ENCODE measurements at places on chromosomes 4 and X. TPM values are rescaled to one million over a fixed set of nuclear protein-coding genes. Genes with fewer than 3 reads are reported as not detected.

- DNase-seq = no peak
These were observed 291.3 kb downstream of the GALNTL6 start for GRCh38 chr4:172104539-172104938.

- no peak for DNase-seq
These were observed 10.2 kb upstream of the STBD1 start for GRCh38 chr4:76296286-76296820.

DNA sequence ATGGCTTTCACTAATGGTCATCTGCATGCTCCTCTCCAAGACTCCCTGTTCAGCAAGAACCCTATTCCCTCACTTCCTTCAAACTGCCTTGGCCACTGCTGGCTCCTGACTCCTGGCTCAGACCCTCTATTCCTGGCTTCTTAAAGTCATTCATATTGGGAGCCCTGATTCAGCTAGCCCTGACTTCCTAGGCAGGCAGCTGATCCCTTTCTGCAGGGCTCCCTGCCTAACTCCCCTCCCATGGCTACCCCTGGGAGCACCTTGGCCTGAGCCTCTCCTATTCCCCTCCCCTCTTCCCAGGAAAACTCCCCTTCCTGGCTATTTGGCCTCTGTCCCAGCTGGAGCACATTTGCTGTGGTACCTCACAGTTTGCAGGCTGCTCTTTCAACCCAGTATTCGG lies 154.9 kb upstream of the PJA1 start:
- peak; percentile 26 for DNase-seq

DNA sequence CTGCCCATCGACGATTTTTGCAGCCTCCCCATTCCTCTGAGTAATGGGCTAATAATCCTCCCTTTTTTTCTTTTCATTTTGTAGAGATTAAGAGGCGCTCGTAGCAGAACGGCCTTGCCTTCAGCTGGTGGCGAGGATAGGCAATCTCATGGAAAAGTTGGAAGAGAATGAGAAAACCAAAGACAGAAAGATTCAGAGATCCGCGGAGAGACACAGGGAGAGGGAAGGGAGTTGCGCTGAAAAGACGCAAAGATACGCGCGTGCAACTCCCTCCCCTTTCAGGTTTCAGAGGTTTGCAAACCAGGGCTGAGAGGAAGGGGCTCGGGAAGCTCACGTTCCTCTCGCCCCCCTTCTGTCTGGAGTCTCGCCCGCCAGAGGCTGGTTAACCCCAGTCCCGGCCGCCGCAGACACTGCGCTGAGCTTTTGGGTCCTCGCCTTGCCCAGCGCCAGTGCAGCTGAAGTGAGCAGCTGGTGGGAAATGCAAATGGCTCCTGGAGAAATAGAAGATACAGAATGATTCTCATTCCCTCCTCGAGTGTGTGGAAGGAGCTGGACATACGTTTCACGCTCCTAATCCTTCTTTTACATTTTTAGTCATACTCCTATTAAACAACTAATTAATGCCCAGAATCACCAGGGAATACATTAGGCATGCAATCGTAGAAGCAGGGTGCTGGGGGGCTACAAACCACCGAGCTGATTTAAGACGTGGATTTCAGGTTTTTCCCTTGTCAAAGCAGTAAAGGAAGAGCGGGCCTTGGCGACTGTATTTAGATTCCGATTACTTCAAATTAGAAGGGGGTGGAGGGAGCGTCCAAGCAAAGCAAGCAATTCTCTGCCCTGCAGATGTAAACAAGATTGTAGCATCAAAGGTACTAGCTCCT lies 16.6 kb upstream of the PITX2 start:
- DNase-seq = no peak

DNA sequence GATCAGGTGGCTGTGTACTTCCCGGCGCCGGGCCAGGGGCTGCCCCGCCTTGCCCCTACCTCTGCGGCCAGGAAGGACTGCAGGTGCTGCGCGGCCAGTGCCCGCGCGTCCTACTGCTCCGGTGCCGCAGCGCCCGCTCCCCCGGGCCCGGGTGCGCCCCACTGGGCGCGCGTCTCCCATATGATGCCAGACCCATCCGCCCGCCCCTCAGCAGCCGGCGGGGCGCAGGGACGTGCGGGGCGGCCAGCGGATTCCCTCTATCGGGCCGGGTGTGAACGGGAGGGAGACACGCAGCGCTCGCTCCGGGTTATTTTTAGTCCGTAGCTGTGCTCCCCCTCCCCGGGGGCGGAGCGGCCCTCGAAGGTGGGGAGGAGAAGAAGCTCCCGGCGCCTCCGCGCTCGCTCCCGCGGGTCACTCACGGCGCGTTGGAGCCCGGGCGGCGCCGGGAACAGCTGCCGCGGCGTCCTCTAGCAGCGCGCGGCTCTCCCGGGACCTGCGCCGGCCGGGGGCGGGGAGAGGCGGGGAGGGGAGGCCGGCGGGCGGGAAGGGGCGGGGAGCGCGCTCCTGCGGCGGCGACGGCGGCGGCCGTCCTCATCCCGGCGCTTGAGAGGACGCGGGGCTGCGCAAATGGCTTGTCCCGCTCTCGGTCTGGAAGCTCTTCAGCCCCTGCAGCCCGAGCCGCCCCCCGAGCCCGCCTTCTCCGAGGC lies 103.6 kb downstream of the UCHL1 start:
- peak; percentile 85 for DNase-seq

GRCh38 chr4:182289809-182290208 lies 46.6 kb downstream of the TENM3 start:
- DNase-seq = no peak

DNA sequence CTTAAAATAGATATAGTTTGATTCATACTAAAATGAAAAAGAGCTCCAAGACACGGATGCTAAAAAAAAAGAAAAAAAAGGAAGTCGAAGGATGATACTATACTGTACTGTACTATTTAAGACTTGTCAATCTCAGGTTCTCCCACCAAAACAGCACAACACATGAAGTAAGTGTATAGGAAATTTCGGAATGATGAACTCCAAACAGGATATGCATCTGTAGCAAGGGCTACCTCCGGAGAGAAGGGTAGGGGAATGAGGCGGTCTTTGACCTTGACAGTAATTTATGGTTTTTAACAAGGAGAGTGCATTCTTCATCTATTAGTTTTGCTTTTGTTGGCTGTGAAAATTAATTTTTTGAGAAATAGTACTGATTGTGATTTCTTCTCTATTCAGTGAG lies 541 bp upstream of the FIP1L1 start:
- DNase-seq = no peak

DNA sequence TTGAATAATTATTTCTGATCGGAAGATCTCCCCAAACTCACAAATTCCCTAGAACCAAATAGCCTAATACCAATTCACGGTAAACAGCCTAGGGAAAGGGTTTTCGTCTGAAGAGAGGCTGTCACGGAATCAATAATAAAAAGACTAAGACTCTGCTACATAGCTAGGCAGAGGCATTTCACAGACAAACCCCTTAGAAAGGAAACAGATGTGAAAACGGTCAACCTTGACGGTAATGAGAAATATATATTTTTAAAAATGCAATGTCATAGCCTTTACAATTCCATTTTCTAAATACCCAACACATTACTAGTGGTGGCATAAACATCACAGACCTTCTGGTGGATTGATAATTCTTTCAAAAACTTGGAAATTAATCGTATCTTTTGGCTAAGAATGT lies 28.4 kb downstream of the PROM1 start:
- no peak for DNase-seq

GRCh38 chrX:131827935-131828334 lies 195.2 kb upstream of the STK26 start:
- no peak for DNase-seq

DNA sequence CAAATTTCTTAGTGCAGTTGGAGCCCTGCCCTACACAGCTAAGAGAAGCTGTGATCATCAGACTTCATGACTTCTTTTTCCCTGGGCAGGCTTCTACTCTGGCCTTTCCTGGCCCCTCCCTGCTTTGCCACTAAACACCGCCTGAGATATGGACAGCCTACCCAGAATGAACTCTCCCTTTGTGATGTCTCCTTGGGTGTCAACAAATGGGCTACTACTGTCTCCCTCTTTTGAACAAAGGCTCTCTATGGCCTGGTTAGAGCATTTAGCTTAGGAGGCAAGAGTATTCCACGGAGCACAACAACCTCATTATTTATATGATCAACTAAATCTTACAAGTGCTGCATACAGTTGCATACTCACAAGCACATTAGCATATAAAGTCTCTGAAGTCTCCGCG lies 127.6 kb upstream of the HCCS start:
- DNase-seq = no peak

DNA sequence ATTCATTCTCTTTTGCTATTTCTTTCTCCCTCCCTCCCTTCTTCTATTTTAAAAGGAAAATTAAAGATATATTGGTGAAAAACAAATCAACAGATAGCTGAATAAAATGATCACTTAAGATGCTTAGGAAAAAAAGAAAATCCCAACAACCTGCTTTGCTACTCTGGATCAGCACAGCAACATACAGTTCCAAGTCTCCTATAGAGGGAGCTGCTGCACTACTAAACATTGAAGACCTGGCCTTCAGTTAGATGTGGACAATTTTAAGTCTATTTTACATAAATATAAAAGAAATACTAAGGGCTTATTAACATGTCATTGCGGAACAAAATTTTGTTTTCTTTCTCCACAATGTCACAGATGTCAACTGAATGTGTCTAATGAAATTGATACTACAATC lies 226.4 kb downstream of the MAGEB5 start:
- no peak for DNase-seq

DNA sequence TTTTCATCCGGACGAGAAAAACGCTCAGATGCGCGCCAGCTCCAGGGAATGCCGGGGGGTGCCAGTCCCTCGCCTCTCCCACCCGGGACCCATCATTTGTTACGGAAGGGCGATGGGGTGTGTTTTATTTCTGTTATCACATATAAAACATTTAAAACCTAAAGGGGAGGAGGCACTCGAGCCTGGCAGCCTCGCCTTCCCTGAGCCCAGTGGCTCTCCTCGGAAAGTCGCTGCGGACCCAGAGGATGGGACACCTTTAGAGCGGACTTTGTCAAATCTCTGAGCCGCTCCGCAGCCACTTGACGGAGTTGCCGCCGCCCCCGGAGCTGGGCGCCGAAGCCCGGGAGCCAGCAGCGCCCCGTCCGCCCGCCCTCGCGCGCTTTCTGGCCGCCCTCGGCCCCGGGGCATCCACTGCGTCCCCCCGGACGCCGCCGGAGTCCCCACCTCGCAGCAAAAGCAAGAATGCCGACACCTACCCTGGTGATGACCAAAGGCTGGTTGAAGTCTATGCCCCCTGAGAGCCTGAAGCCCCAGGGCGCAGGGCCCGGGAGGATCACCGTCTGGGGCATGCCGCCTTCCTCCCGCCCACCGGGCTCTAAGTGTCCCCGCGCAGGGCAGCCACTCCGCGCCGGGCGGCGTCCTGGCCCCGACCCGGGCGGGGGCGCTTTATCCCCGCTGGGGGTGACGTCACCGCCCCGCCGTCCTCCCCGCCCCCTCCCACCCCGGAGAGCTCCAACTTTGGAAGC lies at the start of gene PDLIM3:
Gene PDLIM3 (minus strand): TSS at position 642 of the 746 bp plus-strand sequence. CDS start 73 bp downstream, at position 569.
- DNase-seq = peak; percentile 83

DNA sequence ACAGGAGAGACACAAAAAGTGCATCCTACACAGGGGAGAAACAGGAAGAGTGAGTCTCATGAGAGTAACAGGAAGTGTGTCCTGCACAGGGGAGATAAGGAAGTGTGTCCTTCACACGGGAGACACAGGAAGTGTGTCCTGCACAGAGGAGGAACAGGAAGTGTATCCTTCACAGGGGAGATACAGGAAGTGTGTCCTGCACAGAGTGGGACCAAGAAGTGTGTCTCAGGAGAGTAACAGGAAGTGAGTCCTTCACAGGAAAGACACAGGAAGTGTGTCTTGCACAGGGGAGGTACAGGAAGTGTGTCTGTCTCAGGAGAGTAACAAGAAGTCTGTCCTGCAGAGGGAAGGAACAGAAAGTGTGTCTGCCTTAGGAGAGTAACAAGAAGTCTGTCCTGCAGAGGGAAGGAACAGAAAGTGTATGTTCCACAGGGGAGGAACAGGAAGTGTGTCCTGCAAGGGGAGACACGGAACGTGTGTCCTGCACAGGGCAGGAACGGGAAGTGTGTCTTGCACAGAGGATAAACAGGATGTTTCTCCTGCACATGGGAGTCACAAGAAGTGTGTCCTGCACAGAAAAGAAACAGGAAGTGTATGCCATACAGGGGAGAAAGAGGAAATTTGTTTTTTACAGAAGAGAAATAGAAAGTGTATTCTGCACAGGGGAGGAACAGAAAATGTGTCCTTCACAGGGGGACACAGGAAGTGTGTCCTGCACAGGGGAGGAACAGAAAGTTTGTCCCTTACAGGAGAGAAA lies 102.0 kb downstream of the ARSF start:
- DNase-seq = no peak

- DNase-seq = no peak
These were observed 847.9 kb downstream of the RAB28 start for GRCh38 chr4:12636191-12636590.

DNA sequence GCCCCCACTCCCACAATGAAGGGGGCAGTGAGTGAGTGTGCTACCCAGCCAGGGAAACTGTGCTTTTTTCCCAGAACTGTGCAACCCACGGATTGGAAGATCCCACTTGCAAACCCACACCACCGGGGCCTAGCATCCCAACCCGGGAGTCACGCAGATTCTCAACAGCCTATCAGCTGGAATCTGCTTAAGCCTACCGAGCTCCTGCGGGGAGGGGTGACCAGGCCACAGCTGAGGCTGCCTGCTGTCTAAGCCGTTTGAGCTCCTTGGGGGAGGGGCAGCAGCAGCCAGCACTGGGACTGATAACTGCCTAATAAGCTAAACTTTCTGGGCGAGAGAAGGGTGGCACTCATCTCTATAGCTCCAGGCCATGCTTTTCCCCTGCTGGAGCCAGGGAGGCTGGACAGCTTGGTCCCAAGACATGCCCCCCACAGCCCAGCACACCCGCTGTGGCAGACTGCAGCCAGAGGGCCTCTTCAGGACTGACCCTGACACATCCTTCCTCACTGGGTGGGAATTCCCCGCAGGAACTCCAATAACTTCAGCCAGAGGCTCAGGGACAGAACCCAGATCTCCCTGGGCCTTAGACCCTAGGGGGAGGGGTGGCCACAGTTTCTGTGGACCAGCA lies 161.3 kb upstream of the MAGEB18 start:
- DNase-seq = no peak

GRCh38 chr4:11098461-11098860 lies 330.2 kb downstream of the HS3ST1 start:
- DNase-seq = no peak

GRCh38 chr4:65917486-65917885 lies 247.2 kb upstream of the EPHA5 start:
- no peak for DNase-seq

DNA sequence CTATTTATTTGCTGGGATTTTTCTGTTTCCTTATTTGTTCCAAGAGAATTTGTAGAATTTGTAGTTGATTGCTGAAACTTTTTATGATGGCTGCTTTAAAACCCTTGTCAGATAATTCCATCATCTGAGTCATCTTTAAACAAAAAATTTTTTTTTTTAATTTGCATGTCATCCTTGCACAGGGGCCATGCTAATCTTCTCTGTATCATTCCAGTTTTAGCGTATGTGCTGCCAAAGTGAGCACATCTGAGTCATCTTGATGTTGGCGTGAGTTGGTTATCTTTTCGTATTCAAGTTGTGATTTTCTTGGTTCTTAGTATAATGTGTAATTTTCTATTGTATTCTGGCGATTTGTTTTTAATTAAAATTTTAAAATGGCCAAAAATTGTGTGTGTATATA lies 18.7 kb upstream of the ZNF157 start:
- DNase-seq = no peak

The NAP1L3 gene
- total RNA-seq = 15.0 TPM

The SHROOM4 gene
- 8.6 TPM for total RNA-seq

The MAGEA10 gene
- not detected for total RNA-seq

The PABPC4L gene
- 0.89 TPM for total RNA-seq

The FREM3 gene
- not detected for total RNA-seq

The CFAP47 gene
- total RNA-seq = not detected

The ZAR1 gene
- not detected for total RNA-seq

The DDX3X gene
- total RNA-seq = 214 TPM
